ENCODE measurements at places on chromosomes 4 and X.

DNA sequence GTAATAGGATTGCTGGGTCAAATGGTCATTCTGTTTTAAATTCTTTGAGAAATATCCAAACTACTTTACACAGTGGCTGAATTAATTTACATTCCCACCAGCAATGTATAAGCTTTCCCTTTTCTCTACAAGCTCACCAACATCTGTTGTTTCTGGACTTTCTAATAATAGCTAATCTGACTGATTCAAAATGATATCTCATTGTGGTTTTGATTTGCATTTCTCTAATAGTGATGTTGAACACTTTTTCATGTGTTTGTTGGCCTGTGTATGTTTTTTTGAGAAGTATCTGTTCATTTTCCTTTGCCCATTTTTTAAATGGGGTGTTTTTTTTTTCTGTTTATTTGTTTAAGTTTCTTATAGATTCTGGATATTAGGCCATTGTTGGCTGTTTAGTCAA lies 659.0 kb upstream of the GNPDA2 start:
- DNase-seq: no peak

DNA sequence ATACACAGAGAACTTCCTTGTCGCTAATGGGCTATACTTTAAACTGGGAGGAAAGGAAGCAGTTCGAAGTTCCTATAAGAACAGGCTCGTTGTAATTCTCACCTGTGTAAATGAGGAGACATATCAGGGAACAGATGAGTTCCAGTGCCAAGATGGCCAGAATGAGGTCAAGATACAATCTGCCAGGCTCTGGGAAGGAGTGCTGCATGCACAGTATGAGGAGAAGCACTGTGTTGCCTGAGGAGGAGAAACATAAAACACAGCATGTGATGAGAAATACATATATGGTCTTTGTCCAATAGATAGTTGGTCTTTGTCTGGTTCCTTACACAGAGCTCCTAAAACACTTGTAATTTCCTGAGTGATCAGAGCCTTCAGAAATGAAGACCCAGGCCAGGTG lies 24.3 kb downstream of the TMEM192 start:
- no peak for DNase-seq

- DNase-seq: no peak
Observed at GRCh38 chr4:81422595-81422994, 49.1 kb downstream of the RASGEF1B start.

DNA sequence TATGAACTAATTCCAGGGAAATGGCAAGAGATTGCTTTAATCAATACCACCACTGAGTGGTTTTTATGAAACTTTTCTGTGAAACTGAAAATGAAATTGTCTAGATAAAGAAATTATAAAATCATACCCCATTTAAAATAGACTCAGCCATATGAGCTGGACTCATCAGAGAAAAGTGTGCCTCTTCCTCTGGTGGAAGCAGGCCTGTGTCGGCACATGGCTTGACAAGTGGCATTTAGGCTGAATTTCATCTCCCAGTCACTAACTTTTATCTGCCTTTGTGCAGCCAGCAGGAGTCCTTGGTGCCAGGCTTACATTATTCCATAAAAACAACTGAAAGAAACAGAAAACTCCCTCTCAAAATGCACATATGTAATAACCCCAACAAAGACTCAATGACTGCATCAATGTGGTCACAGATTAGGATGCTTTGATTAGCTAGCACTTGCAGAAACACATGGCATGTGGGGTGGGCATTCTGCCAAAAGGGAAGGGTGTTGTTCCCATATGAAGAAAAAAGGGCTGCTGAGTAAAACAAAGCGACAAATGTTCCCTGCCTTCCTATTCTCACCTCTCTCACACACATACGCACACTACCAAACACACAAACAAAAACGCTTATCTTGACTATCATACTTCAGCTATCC lies 232.3 kb downstream of the PABPC4L start:
- no peak for DNase-seq

DNA sequence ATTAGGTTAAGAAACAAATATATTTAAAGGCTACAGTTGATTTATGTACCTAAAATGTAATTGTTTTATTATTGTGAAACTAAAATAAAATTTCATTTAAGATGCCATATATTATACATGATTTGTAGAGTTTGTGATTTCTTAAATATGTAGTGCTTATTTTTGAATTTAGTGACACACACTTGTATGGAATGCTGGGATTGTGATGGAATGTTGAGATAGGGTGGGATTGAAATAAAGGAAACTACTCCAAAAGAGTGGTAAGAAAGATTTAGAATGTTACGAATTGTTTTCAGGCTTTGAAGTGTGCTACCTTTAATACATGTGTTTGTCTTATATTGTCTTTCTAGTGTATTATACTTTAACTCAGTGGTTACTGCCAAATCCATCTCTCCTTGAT lies 330.3 kb upstream of the PITX2 start:
- no peak for DNase-seq

GRCh38 chrX:2889045-2889605 lies 40.0 kb downstream of the ARSD start:
- DNase-seq: no peak

GRCh38 chr4:109649872-109650271 lies 53.4 kb downstream of the CASP6 start:
- peak; percentile 11 for DNase-seq

GRCh38 chrX:63128509-63128908 lies 222.6 kb downstream of the SPIN4 start:
- DNase-seq: no peak

DNA sequence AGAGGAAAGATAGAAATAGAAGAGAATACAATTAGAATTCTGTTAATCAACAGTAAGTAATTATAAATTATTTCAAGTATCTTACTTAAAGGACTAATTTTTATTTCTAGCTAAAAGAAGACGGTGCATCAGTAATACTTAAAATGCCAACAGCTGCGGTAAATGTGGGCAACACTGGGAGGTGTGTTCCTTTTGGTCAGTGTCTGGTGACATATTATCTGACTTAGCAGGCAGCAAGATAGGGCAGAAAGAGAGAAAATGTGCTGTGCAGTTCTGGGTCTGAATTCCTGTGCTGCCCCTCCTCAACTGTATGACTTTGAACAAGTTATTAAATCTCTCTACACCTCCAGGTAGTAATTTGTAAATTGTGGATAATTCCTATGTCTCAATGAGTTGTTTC lies 120.6 kb downstream of the ZNF827 start:
- DNase-seq: no peak

DNA sequence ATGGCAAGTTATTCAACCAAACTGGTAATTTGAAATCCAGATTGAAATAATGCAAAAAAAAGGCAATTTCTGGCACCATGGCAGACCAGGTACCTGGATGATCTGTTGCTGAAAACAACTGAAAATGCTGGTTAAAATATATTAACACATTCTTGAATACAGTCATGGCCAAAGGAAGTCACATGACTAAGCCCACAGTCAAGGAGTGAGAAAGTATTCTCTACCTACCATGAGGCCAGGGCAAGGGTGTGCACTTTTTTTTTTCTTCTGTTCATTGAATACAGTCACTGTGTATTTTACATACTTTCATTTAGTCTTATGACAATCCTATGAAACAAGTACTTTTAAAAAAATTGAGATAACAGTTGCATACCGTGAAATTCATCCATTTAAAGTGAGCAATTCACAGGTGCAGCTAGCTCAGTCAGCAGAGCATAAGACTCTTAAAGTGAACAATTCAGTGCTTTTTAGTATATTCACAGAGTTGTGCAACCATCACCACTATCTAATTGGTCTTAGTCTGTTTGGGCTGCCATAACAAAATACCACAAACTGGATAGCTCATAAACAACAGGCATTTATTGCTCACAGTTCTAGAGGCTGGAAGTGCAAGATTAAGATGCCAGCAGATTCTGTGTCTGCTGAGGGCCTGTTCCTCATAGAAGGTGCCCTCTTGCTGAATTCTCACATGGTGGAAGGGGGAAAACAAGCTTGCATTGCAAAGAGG lies 4.8 kb upstream of the MPP1 start:
- no peak for DNase-seq

- no peak for DNase-seq
Observed at GRCh38 chr4:139746431-139747171, 81.0 kb downstream of the MGST2 start.

GRCh38 chr4:165458471-165458870 lies 79.7 kb downstream of the CPE start:
- DNase-seq: no peak

DNA sequence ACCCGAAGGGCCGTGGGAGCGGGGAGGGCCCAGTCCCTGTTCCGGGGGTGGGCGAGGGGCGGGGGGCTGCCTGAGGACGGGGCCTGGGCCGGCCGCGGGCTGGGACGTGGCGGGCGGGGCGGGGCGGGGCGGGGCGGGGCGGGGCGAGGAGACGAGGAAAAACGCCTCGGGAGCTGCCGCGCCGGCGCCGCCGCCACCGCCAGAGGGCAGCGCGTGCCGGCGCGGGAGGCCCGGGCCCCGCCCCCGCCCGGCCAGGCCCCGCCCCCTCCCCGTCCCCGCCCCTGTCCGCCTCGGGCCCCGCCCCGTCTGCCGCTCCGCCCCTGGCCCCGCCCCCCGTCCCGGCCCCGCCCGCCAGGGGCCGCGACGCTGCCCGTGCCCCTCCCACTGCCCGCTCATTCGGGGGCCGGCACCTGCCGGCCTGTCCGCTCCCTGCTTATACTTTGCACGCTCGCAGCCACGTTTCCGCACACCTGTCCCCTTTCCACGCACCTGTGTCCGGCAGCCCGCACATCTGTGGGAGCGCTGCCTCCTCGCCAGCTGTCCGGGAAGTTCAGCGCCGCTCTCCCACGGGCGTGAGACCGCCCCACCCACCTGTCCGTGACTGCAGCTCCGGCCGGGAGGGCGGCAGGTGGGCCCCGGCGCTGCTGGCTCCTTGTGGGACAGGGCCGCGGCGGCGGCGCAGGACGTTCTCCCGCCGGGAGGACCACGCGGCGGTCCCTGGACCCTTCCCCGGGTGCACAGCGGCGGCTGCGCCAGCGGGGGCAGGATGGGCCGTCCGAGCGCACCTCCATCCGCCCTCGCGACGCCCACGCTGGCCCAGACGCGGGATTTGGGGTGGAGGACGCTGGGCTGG lies 1.7 kb upstream of the FGFRL1 start:
- DNase-seq: peak; percentile 63

DNA sequence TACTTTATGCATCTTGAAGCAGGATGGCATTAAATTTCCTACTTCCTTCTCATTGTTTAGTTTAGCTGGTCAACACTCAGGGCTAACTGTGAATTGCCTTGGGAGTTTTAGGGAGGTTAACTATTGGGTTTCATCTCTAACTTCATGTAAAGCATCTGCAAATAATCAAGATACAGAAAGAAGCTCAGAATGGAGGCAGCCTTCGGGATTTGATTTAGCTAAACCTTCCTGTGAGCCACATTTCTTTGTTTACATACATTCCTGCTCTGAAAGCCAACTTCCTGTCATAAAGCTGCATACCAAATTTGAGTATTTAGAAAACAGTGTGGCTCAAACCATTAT lies 131.7 kb upstream of the PCDH18 start:
- no peak for DNase-seq

- no peak for DNase-seq
Observed at GRCh38 chr4:126869967-126870366, 762.8 kb upstream of the INTU start.

DNA sequence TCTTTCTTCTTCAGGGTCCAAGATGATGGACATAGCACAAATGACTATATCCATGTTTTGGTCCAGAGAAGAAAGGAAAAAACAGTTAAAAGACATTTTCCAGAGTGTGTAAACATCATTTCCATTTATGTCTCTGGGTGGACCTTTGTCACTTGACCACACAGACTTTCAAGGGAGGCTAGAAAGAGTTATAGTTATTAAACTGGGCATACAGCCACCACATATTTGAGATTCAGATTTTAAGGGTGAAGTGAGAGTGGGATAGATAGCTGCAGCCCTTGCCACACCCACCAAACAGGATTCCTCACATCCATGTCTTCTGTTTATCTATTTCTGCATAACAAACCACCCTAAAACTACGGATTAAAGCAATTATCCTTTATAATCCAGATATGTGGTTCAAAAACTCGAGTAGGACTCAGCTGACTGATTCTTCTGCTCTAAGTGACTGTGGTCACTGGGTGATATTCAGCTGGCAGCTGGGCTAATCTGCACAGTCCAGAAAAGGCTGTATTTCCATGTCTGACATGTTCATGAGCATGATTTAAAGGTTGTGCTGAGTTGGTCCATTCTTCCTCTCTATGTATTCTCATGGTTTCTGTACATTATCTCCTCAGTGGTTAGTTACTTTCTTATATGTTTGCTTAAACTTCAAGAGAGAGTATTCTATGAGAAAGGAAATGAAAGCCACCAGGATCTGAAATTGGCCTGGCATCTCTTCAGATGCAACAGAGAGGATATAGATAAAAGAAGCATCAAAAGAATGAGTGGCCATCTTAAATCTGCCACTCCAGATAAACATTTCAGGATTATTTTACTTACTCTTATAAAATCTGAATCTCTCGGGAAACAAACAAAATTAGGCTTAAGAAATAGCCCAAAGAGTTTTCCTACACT lies 459.8 kb upstream of the CTSO start:
- no peak for DNase-seq

DNA sequence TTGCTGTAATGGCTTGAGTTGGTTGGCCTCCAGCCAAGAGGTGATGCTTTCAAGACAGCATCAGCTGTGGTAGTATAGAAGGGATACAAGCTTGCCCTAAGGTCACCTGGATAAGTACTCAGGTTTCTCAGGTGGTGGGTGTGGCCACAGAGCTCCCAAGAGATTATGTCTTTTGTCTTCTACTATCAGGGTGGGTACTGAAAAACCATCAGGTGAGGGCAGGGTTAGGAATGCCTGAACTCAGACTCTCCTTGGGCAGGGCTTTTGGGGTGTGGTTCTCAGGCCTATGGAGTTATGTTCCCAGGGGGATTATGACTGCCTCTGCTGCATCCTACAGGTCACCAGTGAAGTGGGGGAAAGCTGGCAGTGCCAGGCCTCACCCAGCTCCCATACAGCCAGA lies 654.6 kb upstream of the GALNT7 start:
- no peak for DNase-seq

GRCh38 chr4:88240297-88240714 lies 44.1 kb downstream of the PPM1K start:
- DNase-seq: no peak

DNA sequence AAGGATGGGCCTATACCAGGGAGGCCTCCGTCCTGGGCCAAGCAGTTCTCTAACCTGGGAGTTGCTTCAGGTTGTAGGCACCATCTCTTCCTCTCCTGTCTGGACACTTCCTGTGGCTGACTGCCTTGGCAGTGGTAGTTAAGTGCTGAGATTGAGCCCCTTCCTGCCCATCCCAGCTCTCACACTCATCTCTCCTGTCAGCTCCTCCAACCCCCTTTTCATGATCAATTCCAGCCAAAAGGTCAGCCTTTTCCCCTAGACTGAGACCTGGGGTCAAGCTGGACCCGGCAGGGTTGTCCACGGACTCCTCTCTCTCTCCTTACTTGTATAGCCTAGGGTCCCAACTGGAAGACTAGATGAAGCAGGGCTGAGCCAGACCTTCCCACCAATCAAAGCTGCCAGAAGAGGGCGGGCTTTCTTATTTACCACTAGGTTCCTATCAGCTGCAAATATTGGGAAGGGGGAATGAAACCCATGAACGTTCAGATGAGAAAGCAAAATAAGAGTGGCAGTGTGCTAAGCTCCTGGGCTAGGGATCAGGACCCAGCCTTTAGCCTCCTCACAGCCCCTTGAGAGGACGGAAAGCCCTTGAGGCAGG lies 34.5 kb downstream of the KDM5C start:
- no peak for DNase-seq
